ENCODE measurements at places on chromosomes 1 and 21.

GRCh38 chr1:71298633-71299032, 217.8 kb upstream of the ZRANB2 start:
- DNase-seq = no peak

- no peak for DNase-seq
These were observed 48.6 kb upstream of the ASPM start for GRCh38 chr1:197195100-197195499.

GRCh38 chr1:210475321-210475720, 146.6 kb downstream of the HHAT start:
- DNase-seq = no peak

GRCh38 chr1:28811766-28812668, at the start of gene OPRD1:
Gene OPRD1 (plus strand): TSS chr1:28812170. CDS start chr1:28812384, 214 bp downstream.
- DNase-seq = no peak

DNA sequence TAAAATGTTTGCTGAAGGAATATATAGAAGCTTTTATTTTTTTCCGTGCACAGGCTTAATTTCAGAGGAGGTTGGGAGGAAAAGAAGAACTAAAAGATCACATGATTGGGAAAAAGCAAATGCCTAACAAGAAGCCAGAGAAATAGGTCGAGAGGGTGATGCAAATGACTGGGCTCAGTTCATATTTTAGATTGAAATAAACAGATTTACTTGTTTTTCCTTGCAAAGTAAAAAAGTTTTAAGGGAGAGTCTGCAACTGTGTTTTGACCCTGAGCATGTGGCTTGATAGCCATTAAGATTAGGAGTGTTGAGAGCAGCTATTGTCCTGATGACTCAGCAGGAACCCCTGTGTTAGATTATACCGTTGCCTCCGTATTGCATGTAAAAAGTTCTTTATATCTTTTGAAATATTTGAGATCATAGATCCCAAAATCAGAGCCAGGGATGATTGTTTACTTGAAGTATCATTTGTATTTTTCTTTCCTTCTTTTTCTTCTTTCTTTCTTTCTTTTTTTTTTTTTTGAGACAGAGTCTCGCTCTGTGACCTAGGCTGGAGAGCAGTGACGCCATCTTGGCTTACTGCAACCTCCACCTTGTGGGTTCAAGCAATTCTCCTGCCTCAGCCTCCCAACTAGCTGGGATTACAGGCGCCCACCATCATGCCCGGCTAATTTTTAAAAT, 20.2 kb downstream of the CLIC4 start:
- DNase-seq = no peak

DNA sequence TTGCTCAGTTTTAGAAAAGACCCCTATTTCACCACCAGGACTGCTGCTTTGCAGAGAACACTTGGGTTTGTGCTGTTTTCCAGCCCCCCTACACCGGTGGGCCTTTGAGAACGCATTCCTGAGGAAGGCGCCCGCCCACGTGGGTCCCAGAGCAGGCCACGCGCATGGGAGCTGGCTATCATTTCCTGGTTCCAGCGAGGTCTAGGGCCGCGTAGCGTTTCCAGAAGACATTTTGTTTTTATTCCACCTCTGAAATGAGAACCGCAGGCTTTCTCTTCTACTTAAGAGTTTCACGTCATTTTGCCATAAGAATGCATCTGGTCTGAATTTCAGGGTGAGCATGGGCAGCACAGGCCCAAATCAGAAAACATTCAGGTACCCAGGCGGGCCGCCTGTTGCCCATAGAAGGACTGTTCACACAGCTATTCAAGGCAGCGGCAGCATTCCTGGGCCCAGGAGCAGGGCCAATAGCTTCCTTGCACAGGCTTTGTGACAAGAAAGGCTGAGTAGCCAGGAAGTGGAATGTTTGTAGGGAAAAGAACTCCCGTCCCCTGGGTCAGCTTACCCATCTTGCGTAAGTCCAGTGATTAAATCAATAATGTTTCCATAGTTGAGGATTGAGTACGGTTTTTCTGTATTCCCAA, 1.4 kb upstream of the KLHL21 start:
- no peak for DNase-seq

Data from CD4-positive, alpha-beta T cell treated with Interleukin-4 for 1 hour (primary cell).